MV-4-11 (cell line): ENCODE measurements at places on chromosomes 7 and 10.

- peak; percentile 44 for DNase-seq
These were observed 78.2 kb upstream of the STEAP1B start for GRCh38 chr7:22578007-22578733.

DNA sequence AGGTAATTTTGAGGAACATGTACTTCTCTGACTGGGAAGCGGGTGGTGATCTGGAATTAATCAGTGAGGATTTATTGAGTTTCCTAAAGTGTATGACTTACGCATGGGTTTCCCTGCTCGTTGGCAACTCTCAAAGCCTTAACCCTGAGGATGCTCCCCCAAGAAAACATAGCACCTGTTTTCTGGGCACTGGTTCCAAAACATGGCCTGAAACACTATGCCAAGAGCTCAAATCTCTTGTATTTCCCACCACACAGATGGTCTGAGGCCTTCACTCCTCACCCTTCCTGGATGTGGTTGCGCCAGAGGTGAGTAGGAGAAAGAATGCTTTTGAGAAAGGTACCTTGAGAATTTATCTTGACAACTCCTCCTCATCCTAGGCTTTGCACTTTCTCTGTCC, 250.4 kb downstream of the FZD1 start:
- DNase-seq = no peak

DNA sequence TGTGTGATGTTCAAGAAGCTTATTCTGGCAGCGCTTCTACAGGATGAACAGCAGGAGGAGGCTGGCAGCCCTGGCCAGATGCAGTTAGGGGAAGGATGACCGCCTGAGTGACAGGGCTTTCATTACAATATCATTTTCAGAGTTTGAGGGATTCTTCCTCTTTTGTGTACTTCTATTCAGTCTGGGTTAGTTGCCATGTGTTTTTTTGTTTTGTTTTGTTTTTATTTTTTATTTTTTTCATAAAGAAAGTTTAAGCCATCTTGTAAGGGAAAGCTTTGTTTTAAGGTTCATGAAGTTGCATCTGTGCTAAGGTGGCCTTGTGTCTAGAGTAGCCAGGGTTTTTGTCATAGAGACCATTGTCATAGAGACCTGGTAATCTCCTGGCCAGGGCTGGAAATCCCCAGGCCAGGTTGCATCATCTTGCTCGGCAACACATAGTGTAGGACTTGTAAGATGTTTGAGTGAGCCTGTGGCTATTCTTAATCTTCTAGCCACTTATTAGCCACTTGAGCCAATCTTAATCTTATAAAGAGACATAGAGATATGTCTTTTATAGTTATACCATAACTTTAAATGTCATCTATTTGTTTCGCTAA, 230.5 kb upstream of the TMEM229A start:
- DNase-seq = peak; percentile 68

GRCh38 chr10:42939237-42939636, 137.6 kb upstream of the RET start:
- DNase-seq = no peak

- peak; percentile 61 for DNase-seq
These were observed 10.3 kb downstream of the GLCCI1 start for GRCh38 chr7:7978860-7979259.

- no peak for DNase-seq
These were observed 191.3 kb upstream of the CDCA7L start for GRCh38 chr7:22137026-22137425.

DNA sequence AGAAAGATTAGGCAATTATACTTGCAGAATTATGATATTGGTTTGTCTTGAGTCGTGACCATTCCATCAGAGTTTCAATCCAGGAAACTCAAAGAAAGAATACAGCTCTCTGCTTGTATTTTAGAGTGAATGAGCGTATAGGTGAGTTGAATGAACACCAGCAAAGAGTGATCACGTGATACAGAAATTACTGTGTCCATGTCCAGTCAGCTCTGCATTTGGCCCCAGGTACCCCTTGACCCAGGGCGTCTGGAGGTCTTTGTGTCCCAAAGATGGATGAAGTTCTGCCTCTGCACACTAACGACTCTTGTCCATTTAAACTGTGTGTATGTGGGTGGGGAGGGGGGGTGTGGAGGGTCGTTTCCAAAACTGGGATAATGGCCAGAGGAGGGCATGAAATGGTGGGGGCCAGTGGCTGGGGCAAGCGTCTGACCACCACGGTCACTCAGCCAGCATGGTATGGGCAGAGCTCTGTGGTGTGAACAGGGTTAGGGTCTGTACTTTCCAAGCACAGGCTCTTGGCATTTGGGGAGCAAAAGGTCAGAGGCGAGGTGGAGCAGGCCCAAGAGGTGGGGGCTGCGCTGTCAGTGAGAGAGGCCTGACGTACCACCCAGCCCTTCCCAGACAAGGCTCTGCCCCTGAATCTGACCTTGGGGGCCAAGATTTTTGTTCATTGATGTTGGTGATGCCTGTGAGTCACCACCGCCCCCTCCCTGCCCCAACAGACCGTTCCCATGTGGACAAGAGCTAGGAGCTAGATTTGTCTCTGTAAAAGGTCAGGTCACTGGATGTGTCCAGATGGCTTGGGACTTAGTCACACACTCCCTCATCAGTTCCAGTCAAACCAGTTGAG, 1.4 kb downstream of the PTPRE start:
- DNase-seq = no peak

- no peak for DNase-seq
These were observed 177.6 kb downstream of the GNAI1 start for GRCh38 chr7:80312139-80312661.

DNA sequence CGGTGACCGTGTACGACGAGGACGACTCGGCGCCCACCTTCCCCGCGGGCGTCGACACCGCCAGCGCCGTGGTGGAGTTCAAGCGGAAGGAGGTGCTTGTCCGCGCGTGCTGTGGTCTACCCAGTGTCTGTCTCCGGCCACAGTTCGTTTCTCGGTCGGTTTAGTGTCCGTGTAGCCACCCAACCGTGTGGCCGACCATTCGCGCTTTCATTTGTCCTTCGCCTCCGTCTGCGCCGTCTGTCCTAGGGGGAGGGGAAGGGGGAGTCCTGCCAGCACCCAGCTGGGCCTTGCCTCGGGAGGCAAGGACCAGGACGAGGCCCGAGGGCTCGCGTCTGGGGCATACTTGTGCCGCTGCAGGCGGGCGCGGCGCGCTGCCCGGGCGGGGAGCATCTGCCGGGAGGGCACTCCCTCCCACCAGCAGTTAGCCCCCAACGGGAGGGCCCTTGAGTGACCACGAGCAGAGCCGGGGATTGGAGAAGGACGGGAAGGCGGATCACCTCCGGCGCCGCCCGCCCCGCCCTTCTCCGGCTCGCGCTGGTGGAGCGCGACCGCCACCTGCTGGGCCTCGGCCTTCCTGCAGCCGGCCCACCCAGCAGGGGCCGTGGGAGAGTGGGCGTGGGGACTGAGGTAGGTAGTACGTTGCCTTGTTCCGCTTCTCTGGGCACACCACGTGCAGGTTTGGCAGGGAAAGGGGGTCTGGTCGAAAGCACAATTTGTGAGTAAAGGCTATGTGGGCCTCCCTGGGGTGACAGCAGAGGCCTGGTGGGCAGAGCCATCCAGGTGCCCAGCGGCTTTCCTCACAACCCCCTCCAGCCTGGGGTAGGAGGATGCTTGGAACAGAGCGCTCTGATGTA, 28.5 kb downstream of the RET start:
- DNase-seq = peak; percentile 64

GRCh38 chr7:76233538-76234281, 32.0 kb downstream of the SRRM3 start:
- no peak for DNase-seq

DNA sequence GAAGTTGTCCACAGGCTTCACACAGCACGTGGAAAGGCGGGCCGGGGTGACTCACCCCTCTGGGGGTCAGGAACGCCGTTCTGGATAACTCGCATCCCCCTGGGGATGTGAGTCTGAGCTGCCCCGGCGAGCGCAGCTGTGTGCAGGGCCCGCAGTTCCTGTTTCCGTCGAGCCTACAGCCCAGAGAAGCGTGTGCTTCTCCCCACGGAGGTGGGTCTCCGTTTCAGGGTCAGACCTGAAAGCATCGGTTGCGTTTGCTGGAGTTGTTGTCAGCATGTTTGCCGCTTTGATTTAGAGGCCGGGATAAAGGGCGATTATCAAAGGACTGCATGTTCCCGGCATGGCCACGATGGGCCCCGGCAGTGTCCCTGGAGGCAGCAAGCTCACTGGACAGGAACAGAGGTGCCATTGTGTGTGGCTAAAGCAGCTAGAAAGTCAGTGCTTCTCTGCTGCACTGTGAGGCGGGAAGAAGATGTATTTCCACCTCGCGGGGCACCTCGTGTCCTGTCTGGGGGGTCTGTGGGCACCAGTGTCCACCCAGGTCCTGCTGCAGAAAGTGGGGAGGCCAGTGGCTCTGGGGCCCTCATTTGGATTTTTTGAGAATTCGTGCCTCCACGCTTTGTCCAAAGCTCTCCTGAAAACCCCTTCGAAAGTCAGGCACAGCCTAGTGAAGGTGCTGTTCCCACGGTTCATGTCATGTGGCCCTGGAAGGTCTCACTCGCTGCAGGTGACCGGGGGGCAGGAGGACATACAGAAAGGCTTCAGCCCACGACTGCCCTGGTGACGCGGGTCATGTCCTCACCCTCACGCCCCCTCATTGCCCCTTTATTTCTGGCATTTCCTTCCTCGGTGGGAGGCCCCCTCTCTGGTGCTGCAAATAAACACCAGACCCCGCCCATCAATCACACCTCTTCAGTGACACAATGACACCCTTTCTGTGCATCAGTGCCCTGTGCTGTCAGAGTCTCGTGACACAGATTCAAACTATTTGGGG, 27.4 kb upstream of the GDI2 start:
- DNase-seq = peak; percentile 72

DNA sequence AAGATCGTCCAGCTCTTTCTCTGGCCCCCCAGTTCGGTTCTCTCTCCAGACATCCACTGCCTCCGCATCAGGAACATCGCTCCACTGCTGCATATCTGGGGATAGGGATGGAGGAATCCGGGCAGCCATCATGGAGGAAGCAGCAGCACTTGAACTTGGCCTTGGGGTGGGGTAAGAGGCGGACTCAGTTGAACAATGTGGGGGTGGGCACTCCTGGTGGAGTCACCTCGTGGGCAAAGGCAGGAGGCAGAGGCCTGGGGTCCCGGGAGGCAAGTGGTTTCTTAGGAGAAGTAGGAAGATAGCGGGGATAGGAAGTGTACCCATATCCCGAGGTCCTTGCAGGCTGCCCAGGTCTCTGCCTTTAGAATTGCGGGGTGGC, 98.3 kb downstream of the CHST15 start:
- DNase-seq = no peak

DNA sequence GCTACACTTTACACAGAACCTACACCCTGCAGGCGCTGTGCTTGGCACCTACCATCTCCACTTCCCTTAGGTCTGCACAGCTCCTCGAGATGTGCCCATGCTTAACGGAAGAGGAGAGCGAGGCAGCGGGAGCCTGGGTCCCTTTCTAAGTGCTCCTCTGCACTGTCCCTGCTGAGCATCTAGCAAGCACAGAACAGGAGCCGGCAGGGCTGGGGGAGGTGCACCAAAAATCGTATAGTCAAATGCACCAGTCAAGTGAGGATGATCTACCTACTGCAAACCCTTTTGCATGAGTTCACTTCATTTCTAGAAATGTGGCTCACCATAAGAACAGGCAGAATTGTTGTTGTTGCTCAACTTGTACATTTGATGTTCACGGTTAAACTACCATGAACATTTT, 267.7 kb downstream of the TNS3 start:
- DNase-seq = no peak

- no peak for DNase-seq
These were observed 45.7 kb upstream of the PTPRN2 start for GRCh38 chr7:158633055-158633956.

DNA sequence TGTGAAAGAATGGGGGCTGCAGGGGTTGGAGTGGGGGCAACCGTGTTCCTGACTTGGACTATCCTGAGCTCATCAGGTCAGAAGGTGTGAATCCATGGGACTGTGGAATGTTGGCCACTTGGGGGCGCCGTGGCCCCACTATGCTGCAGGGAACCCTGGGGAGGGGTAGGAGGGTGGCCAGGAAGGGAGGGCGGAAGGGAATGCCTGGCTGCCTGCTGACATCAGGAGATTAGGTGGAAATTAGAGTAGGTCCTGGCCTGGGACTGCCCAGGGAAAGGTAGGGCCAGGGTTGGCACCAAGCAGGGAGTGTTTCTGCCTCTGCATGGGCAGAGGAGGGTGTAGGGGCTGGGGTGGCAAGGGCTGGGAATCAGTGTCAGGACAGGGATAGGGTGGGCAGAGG, 65.8 kb upstream of the PRSS58 start:
- no peak for DNase-seq

DNA sequence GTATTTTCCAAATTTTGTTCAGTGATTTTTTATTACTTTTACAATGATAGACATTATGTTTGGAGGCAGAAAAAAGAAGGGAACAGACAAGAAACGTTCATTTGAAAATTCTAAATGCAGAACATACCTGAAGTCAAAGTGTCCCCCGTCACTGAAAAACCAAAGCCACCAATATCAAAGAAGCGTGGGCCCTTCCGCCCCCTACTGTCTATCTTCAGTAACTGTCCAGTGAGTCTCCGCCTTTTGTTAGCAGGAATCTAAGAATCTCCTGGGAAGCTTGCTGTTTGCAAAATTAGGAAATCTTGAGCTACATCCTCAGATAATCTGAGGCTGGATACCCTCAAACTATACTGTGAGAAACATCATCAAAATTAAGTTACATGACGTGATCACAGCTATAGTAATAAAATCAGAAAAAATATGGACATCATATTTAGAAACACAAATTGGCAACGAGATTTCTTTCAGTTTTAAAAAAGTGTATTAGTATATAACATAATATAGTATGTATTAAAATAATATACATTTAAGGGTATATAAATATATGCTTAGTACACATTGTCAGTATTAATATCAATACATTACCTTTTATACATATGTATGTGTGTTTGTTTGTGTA, 169.3 kb upstream of the AKR1E2 start:
- peak; percentile 38 for DNase-seq

- no peak for DNase-seq
These were observed 20.7 kb downstream of the NRAP start for GRCh38 chr10:113643183-113643582.

GRCh38 chr10:107692072-107692471, 527.6 kb upstream of the SORCS1 start:
- DNase-seq = peak; percentile 64

DNA sequence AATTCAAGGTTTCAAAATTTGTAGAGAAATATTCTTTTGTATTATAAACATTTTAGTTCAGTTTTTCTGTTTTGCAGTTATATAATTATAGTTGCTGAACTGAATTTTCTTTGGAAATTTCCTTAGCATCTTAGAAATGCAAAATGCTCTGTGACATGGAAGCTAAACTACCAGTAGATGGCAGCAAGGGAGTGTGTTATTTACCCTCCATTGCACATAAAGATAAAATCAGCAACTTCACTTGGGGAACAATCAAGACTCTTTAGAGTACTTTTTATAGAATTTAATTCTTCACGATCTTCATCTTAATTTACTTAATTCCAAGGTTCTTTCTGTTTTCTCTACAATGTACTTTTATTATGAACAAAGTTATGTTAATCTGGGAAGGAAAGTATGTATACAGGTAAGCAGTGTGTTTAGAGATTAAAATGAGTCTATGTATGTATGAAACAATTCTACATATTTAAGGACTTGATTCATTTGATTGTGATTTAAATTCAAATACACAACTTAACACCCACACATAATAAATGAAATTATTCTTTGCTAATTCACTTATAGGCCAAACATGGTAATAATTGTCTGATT, 404.2 kb downstream of the THSD7A start:
- peak; percentile 68 for DNase-seq

- no peak for DNase-seq
These were observed 14.8 kb downstream of the THSD7A start for GRCh38 chr7:11817111-11817740.
